Activated CD4-positive, alpha-beta T cell treated with anti-CD3 and anti-CD28 coated beads for 36 hours (primary cell): ENCODE measurements at places on chromosomes 7 and 10. TPM values are rescaled to one million over a fixed set of nuclear protein-coding genes. Genes with fewer than 3 reads are reported as not detected.

Gene SPACDR
- total RNA-seq, result 3.5 TPM

Gene FIS1
- 70.5 TPM for total RNA-seq

Gene PCDH15
- total RNA-seq, result not detected

Gene PIK3AP1
- 2.7 TPM for total RNA-seq

Gene OR2A7
- total RNA-seq, result 2.9 TPM

Gene ECHDC3
- 3.8 TPM for total RNA-seq

Gene RAMP3
- not detected for total RNA-seq

Gene OIT3
- total RNA-seq, result not detected

Gene IGFBP1
- not detected for total RNA-seq

Gene LRRC17
- total RNA-seq, result 0.21 TPM

Gene SPDYE2B
- not detected for total RNA-seq

Gene STAG3
- total RNA-seq, result 24.7 TPM

Gene SAP25
- total RNA-seq, result 9.9 TPM

Gene CPED1
- total RNA-seq, result not detected
